NCI-H69 (cell line): ENCODE measurements at places on chromosomes 5 and 9.

GRCh38 chr9:120562861-120563443 is 17.0 kb downstream of the CDK5RAP2 start:
- DNase-seq: no peak

DNA sequence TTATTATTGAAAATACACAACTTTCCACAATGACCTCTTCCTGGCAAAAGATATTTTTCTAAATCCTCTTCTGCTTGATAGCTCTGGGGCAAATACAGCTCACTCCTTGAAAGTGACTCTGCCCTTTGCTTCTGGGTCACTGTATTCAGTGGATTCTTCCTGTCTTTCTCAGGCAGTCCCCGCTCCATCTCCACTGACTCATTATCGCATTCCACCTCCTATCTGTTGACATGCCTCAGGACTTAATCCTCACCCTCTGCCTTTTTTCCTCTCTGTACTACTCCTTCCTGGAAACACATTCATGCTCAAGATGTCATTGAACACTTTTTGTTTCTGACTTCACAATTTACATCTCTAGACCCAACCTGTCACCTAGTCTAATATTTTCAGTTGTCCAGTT is 8.4 kb upstream of the RGS7BP start:
- DNase-seq: no peak

- DNase-seq: no peak
Measured at GRCh38 chr5:170275376-170275994, 22.1 kb downstream of the LCP2 start.

DNA sequence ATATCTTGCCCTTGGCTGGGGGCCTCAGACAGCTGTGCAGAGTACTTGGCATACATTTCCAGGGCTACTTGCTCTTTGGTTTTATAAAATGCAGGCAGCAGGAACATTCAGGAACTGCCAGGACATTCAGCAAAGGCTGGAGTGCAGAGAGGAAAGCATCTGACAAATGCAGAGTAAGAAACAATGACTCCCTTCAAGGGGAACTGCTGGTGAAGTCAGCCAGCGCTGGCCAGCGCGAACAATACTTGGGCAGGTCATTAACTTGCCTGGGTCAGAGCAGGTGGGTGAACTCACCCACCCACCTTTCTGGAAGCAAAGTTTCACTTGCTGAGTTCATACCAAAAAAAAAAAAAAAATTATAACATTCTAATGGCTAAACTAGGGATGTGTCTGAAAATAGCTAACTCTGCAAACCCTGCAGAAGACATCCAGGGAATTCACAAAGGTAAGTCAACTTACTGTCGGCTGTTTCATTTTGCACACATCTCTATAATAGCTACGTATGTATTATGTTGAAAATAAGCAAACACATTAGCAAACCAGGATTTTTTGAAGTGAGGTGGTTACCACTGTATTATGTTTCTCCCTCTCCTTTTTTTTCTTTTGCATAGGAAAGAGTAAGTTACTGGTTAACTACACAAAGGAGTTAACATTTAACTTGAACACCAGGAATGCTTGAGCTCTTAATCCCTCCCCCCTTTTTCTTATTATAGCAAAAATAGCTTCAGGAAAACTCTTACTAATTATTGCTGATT is 152.2 kb downstream of the GLIS3 start:
- no peak for DNase-seq

DNA sequence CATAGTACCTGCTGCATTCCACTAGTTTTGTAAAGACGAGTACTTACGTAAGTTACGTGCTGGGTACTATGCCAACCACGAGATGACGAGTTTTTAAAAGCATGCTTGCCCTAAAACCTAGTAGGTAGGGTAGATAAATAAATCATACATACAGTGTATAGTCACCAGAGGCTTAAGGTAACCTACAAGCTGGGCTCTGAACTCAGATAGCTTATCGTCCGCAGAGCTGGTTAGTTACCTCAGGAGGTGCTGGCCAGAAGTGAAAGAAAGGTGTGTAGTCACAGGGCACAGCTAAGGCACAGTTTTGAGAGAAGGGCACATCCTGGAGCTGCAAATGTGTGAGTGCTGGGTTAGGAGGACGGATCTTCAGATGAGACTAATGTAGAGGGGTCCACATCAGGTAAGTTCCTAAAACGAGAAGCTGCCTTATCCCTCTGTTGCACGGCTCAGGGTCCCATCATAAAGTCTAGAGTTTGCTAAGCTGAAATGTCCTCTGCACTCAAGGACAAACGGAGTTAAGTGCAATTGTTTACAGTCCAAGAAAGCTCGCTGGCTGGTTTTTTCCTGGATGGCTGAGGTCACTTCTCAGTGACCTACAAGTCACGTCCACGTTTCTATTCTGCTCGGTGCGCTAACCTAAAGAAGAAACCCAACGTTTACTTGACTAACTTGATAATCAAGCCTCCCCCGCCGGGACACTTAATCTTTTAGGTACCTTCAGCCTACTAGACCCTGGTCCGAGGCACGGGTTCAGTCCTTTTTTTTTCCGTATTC is 1.1 kb upstream of the SNX24 start:
- peak; percentile 18 for DNase-seq

- DNase-seq: no peak
Measured at GRCh38 chr5:65055938-65056337, 287.2 kb downstream of the CWC27 start.
